ENCODE measurements at places on chromosomes 2 and 18.
A peak's percentile ranks its signal among the peaks of the same experiment; 100 is the strongest.

DNA sequence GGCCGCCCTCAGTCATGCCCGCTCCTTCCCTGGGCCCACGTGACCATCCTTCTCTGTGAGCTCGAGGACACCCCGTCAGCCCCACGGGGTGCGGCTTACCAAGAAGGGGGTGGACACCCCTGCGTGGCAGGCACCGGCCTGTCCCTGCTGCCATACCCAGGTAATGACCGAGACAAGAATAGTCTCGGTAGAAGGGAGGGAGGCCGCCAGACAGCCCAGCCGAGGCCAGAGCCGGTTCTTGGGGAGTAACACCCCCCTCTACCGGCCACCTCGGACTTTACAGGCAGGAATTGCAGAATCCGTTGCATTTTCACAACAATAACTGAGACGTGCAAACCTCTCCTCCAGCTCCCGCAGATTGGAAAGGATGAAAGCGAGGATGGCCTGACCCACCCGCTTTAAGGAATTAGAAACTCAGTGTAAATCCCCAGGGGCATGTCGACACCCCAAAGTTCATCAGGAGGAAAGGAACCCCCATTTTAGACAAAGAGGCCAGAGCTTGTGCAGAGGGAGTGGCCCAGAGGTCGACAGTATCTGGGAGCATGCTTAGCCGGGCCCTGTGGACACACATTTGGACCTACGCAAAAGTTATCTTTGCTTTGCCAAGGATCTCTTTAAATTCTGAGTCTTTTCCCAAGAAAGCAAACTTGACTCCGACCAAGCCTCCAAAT lies 60.1 kb upstream of the GLI2 start:
- peak; percentile 48 for DNase-seq

GRCh38 chr2:157986761-157987160 lies 110.6 kb upstream of the ACVR1 start:
- DNase-seq = no peak

- no peak for DNase-seq
Measured at GRCh38 chr2:9000442-9000841, 3.0 kb downstream of the MBOAT2 start.

DNA sequence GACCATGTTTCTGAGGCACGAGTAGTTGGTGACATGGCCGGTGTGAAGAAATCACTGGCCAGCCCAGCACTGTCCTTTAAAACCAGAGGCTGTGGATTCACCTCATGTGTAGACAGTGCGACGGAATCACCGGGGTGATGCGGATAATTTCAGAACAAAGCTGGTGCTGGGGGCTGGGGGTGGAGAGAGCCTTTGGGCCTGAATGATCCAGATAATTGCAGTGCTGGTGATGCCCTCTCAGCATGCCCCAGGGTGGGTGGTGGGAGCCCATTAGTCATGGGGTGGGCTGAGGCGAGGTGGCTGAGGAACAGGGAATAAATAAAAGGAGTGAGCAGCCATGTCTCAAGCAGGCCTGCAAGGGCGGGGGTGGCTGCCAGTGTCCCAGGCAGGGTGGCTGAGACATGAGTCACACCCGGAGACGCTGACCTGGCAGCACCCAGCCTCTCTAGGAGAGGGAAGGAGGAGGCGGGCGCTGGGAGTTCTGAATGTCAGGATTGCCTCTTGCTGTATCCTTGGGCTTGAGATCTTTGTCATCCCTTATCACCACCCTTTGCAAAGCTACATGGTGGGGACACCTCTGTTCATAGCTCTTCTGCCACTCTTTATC lies 151.1 kb upstream of the MSH6 start:
- peak; percentile 66 for DNase-seq

DNA sequence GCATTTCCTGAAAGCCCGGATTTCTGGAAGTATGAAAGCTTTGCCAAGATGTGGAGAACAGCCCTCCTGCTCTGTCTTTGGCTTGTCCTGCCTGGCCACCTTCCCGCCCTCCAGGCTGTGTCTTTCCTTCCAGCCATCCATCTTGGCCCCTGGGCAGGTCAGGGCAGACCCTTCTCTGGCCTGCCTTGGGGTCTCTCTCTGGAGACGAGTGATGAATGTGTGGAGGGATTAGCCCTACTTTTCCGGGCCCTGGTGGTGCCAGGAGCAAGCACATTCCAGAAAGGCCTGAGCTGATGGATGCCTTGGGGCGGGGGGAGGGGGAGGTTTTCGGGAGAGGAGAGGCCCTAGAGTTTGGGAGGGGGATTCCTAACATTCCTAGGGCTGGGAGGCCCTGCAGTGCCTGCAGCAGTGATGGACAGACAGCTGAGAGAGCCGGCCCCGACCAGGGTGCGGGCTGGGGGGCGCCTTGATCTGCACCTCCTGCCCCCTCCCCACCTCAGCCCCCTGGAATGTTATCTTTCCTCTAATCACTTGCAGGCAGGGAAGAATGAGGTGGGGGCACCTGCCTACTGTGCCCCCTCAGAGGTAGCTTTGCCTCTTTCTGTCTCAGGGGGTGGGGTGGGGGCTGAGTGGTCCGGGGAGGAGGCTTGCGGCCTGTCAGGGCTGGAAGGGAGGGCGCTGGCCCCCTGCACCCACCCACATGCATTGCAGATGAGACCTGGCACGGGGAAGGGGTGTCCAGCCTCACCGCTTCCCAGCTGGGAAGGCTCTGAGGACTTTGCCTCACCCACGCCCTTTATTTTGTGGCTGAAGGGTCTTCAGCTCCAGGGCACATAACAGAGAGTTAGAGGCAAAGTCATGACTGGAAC lies 156.2 kb downstream of the DDX1 start:
- DNase-seq = peak; percentile 82
